HL-60 (cell line): ENCODE measurements at places on chromosomes 3 and 15.

- DNase-seq, result no peak
Observed at GRCh38 chr3:55203006-55203405, 275.1 kb upstream of the LRTM1 start.

DNA sequence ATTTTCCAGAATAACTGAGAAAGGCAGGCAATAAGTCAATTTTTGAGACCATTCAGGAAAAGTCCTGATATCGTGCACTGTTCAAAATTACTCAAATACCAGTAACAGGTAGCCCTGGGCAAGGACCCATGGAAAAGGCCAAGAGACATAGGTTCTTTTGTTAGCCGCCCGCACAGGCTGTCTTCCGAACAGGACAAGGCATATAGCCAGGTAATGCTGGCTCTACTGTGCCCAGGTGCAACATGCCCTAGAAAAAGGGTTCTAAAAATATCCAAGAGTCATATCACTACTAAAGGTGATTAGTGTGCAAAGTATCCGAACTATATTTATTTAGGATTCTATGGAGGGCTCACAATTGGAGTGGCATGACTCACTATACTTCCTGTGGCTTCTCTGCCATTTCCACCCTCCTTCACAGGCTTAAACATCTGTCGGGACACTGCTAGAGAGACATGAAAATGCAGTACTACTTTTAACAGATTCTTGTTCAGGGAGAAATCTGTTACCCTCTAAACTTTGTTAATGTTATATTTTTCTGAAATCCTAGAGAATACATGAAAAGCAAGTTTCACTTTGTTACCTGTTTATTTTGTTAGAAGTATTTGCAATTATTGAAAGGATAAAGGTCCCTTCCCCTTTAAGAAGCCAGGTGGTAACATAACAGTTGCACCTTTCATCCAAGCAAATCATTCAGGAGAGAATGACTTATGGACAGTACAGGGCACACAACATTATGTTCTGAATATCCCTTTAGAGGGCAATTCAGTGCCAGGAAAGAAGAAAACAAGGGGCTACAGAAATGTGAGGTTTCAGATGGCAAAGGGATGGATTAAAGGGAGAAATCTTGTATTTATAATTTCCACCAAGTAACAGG lies 293.3 kb upstream of the THBS1 start:
- DNase-seq, result no peak

DNA sequence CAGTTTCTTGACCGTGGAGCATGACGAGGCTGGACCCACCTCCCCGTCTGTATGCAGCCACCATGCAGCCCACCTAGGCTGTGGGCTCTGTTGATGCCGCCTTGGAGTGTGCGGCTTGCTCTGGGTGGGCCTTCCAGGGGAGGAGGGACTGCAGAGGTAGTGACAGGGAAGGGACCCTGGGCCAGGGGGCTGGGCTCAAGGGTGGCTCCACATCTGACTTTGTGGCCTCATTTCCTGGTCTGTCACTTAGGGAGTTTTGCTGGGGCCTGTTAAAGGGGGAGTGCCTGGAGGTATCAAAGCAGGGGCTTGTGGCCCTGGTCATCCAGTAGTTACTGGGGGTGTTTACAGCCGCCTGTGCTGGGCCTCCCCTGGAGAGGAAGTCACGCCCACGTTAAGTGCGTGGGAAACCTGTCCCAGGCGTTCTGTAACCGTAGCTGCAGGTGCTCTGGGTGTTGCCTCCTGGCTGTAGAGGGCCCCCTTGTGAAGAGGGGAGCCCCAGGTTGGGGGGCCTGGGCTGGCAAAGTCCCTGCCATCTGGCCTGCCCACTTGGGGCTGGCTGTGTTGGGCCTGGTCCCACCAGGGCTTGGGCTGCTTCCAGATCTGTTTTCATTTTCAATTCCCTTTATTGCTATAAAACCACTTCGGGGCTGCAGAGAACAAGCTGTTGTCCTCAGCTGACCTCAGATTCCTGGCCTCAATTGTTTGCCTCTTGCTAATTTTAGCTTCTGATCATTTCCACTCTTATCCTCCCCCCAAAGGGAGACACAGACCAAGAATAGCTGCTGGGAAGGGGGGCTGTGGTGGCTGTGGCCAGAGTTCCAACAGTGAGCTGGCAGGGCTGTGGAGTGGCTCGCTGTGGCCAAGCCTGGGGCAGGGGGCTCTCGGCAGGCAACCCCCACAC lies 26.5 kb downstream of the KLF13 start:
- DNase-seq, result no peak

GRCh38 chr3:158712443-158712842 lies 19.8 kb downstream of the RARRES1 start:
- DNase-seq, result no peak

DNA sequence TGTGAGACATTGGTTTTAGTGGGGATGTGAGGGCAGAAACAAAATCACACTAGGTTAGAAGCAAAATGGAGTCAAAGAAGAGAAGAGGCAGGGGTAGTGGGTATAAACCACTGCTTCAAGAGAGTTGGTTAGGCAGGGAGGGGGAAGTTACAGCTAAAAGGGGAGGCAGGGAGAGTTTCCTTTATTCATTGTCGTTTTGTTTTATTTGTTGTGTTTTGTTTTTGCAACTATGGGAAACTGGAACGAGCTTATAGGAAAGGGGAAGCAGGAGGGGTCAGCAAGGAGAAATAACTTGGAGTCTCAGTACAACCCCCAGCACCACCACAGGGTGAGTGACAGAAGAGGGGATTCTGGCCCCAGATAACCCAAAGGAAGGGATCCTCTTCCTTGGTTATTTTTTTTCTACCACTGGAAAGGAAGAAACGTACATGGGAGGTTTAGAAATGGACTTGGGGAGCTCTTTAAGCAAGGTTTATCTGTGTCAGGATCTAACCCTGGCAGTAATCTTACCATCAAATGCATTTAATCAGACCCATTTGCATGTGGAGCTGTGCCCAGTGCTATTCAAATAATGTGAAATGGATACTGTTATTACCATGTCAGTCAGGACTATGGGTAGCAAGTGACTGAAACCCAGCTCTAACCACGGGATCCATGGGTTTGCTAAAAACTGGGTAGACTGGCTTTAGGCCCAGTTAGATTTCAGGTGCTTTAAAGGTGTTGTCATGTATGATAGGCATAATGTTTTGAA lies 68.7 kb downstream of the CCNL1 start:
- no peak for DNase-seq

- DNase-seq, result no peak
Observed at GRCh38 chr15:40558952-40559742, 5.7 kb downstream of the CCDC32 start.

DNA sequence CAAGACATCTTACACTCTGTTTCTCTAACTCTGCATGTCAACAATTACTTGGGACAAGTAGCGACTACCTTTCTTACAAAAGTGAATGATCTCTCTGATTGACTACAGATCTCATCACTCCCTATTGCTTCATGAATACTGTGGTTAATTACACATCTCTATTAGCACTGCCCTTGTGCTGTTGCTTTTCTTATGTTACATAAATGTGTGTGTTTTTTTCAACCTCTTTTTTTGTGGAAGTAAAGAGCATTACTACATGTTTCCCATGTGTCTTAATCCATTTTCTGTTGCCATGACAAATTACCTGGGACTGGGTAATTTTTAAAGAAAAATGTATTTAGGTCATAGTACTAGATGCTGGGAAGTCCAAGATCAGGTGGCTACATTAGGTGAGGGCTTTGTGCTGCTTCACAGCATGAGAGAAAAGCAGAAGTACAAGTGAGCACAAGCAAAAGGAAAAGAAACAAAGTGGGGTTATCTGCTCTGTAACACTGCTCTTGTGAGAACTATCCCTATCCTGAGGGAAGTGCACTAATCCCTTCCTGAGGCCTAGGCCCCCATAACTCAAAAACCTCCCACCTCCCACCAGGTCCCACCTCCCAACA lies 298.2 kb upstream of the SATB1 start:
- DNase-seq, result no peak

- DNase-seq, result no peak
Observed at GRCh38 chr15:70579766-70580165, 183.6 kb downstream of the UACA start.

- DNase-seq, result no peak
Observed at GRCh38 chr15:36432161-36432560, 147.3 kb upstream of the CDIN1 start.
